ENCODE measurements at places on chromosomes 12 and 14. TPM values are rescaled to one million over a fixed set of nuclear protein-coding genes. Genes with fewer than 3 reads are reported as not detected.

The CCDC60 gene
- 0.73 TPM for total RNA-seq

The ALDH2 gene
- total RNA-seq = 91.4 TPM

The BCL11B gene
- 4.6 TPM for total RNA-seq

The LBHD2 gene
- total RNA-seq = not detected

The NKX2-8 gene
- total RNA-seq = not detected

The PYM1 gene
- 76.1 TPM for total RNA-seq

The TAC3 gene
- total RNA-seq = 1.8 TPM

The TIGAR gene
- total RNA-seq = 37.6 TPM

The CACNA2D4 gene
- total RNA-seq = 4.3 TPM

The GCH1 gene
- 19.1 TPM for total RNA-seq

The REM2 gene
- total RNA-seq = 0.77 TPM

The OAS1 gene
- total RNA-seq = not detected

The DHRS4L2 gene
- 15.4 TPM for total RNA-seq

The HECTD4 gene
- total RNA-seq = 46.6 TPM

DNA sequence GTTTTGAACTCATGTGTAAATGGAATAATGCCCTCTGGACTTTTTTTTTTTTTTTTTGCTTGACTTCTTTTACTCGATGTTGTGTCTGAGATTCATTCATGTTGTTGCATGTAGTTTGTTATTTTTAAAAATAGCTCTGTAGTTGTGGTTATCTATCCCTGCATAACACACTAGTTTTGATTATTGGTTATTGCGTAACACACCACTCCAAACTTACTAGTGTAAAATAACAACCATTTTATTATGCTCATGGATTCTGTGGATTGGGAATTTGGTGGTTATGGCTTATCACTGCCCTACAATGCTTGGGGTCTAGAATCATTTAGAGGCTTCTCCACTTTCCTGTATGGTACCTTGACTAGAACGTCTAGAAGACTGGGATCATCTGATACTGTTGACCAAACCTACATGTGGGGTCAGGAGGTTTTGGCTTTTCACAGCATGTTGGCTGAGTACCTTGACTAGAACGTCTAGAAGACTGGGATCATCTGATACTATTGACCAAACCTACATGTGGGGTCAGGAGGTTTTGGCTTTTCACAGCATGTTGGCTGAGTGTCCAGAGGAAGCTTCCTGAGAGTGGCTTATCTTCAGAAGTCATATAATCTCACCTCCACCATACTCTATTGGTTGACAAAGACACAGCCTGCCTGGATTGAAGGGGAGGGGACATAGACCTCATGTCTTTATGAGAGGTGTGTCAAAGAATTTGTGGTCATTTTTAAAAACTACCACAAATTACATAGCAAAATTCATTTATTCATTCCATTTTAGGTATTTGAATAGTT lies 11.6 kb downstream of the VRK1 start:
- no peak for DNase-seq

GRCh38 chr12:116066381-116067230 lies 210.9 kb downstream of the MED13L start:
- DNase-seq = peak; percentile 80

DNA sequence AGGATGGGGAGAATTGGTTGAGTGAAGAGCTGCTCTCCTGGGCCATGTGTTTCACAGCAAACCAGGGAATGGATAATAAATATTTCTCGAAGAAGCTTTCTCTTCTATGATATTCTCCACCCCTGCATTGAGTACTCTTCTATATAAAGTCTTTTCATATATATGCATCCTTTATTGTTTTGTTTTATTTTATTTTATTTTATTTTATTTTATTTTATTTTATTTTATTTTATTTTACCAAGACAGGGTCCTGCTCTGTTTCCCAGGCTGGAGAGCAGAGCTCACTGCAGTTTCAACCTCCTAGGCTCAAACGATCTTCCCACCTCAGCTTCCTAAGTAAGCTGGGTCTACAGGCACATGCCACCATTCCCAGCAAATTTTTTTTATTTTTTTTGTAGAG lies 85.8 kb downstream of the SCN8A start:
- no peak for DNase-seq

DNA sequence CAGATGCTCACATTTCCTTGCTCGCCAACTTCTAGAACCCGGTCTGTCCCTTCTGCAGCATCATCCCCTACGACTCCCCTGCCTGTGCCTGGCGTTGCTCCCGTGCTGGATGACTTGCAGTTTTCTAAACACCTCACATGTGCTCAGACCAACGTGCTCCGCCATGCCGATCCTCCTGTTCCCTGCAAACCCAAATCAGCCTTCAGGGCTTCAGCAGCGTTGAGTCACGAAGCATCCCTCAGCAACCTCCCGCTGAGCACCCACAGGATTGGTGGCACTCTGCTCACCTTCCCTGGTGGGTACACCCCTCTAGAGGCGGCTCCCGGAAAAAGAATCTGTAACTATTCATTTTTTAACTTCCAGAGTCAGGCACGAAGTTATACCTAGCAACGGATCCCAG lies 2.8 kb upstream of the PIWIL1 start:
- peak; percentile 78 for DNase-seq

DNA sequence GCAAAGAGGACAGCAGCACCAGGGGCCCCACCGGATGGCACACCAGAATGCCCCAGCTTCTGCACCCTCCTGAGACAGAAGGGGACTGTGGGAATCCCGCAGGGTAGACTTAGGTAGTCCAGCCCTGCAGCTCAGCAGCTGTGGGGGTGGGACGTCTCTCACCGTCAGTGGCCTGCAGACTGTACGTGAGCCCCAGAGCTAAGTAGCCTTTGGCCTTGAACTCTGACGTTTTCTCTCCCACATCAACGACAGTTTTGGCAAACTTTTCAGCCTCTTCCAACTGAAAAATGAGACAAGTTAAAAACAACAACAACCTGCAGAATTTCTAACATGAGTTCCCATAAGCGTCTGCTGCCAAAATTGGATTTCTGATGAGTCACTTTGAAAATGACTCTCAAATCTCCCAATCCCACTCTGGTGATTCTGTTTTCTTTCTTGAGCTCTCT lies 161.4 kb downstream of the TTC7B start:
- DNase-seq = no peak

GRCh38 chr12:119659289-119659897 lies 8.5 kb upstream of the PRKAB1 start:
- peak; percentile 67 for DNase-seq

DNA sequence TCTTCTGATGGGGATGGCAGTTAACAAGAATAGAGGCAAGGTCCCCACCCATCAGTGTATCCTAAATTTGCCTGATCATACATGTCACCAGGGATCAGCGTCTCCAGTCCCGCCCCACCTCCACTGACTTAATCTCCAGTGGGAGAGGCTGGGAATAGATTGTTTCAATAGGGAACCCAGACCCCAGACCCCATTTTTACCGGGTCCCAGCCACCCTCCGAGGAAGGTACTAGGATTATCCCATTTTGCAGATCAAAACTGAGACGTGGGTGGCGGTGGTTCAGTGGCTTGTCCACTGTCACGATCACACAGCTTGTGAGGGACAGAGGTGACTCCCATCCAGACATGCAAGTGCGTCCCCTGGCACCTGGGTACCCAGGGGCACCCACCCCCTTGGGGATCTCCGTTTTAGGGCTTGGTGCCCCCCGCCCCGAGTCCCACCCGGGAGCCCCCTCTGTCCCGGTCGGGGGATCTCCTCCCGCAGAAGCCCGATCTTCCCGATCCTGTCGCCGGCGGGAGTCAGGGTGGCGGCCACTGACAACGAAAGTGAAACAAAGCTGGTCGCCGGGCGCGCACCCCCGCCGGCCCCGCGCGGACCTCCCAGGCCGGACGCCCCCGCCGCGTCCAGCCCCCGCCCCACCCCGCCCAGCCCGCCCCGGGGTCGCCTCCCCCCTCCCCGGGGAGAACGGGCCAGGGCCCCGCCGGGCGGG lies 523 bp downstream of the WSB2 start:
- DNase-seq = peak; percentile 78

DNA sequence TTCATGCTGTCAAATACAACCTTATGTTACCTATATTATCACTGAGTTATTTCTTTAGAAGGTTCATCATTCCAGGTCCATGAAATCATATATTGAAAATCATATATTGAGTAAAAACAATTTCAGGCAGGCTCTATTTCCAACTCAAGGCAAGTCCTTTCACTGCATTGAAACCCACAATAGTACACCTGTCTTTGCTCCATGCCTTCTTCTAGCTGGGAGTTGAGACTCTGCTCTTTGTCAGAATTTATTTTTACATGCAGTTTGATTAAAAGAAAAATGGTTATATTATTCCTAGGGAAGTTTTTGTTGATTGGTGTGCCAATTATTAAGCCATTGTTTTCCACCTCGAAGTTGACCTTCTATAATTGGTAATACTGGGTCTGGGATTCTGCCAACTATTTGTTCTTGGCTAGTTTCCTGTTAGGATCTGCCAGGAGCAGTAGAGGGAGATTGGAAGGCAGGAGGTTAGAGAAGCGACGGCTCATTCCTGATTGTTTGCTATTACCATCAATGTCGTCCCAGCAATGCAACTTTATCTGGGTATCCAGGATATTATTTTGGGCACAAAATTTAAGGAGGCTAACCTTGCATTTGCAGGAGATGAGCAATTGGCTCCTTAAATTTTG lies 79.5 kb upstream of the MIS18BP1 start:
- no peak for DNase-seq

DNA sequence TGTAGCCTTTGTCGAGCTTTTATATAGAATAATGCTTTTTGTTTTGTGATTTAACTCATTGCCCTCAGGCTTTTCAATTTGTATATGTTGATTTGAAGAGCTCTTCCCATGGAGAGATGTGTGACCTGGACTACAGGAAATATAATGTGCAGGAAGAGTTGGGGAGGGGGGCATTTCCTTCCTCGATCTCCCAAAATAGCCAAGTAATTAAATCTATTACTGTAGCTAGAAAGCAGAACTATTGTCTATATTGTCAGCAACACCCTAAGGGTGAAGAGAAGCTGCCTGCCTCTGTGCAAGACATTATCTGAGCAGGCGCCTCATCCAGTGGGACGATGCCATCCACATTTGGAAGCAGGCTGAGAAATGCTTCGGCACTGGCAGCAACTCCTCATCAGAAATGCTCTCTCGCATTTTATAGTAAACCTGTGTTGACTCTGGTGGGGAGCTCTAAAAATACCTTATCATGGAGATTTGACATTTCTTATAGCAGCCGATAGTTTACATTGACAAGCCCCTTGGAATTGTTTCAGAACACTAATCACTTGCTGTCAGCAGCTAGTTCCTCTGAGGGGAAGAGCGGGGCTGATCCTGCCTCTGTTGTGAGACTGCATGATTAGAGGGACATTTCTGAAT lies 392.5 kb upstream of the RGS6 start:
- DNase-seq = no peak

GRCh38 chr12:9404469-9405260 lies 196.5 kb upstream of the PZP start:
- DNase-seq = peak; percentile 60

- DNase-seq = no peak
These were observed 159.5 kb downstream of the ETV6 start for GRCh38 chr12:11808931-11809330.

DNA sequence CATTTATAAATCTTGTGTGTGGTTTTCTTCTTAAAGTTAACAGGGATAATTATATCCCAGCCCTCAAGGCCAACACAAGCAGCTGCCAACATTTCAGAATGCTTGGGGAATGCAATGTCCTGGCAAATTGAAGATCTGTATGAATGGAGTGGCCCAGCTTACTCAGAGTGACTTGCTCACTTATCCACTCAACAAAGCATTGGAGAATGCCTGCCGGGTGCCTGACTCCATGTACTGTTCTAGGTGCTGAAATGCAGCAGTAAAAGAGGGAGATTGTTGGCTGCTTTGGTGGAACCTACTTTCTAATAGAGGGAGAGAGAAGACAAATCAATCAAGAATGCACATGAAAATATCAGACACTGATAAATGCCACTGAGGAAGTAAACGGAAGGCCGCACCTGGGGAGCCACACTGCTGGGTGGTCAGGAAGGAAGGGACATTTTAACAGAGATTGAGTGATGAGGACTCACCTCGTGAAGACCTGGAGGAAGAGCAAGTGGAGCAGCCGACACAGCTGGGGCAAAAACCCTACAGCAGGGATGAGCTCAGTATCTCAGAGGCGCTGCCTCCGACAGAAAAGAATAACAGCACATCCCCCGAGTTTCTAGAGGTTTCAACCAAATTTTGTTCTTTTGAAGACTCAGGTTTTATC lies 61.2 kb upstream of the VASH1 start:
- DNase-seq = peak; percentile 32

DNA sequence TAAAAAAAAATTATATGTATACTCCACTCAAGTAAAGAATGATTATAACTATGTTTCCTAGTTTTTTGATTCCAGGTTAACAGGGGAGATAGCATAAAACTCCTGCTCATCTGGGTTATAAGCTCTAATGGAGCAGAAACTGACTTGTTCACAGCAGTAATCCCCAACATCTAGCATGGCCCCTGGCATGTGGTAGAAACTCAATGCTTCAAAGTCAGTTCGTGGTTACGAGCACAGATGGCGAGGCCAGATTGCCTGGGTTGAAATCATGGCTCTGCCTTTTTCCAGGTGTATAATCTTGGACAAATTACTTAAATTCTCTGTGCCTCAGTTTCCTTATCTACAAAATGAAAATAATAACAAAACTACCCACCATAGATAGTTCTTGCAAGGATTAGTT lies 183.8 kb downstream of the TTC7B start:
- DNase-seq = no peak

DNA sequence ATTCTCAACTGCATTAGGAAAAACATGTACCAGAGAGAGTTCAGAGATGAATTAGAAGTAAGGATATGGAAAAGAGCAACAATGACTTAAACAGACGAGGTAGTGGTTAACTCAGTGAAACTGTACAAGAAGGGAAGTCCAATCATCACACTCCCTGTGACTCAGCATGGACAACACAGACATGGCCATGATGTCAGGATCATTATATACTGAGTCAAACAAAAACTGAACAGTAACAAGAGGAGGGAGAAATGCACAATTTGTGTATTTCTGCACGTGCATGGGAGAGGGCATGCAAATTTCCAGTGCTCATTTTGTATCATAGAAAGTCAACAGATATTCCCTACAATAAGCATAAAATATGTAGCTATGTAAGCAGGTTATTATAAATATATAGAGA lies 1037.8 kb downstream of the BCL11B start:
- no peak for DNase-seq

GRCh38 chr12:60230056-60230455 lies 634.2 kb downstream of the SLC16A7 start:
- DNase-seq = no peak

GRCh38 chr12:19507823-19508222 lies 68.5 kb downstream of the AEBP2 start:
- no peak for DNase-seq

Data from endodermal cell (in vitro differentiated cells).